Central memory CD8-positive, alpha-beta T cell (primary cell): ENCODE measurements at places on chromosomes 11 and 22.

DNA sequence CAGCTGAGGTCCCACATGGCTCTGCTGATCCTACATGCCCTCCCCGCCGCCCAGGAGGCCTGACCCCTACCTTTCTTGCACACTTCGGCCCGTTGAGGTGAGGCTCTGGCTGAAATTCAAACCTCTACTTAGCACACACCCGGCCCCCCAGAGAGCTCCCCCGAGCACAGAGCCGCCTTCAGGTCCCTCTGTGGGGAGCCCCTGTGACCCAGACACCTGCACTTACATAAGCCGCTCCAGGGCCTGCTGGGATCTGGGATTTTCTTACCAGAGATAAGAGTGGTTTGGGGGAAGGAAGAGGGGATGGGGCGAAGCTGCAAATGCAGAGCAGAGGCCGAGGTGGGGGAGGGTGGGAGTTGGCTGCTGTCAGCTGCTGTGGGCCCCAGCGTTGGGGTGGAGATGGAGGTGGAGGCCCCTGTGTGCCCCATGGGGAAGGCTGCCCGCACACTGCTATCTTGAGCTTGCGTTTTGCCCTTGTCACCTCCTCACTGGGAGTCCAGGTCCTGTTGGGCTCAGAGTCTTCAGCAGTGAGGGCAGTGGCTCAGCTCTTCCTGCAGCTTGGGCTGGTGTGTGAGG is 30.6 kb downstream of the CAPN1 start:
- DNase-seq: no peak

- DNase-seq: no peak
These were observed 2.8 kb upstream of the NDUFS8 start for GRCh38 chr11:68027667-68028066.

DNA sequence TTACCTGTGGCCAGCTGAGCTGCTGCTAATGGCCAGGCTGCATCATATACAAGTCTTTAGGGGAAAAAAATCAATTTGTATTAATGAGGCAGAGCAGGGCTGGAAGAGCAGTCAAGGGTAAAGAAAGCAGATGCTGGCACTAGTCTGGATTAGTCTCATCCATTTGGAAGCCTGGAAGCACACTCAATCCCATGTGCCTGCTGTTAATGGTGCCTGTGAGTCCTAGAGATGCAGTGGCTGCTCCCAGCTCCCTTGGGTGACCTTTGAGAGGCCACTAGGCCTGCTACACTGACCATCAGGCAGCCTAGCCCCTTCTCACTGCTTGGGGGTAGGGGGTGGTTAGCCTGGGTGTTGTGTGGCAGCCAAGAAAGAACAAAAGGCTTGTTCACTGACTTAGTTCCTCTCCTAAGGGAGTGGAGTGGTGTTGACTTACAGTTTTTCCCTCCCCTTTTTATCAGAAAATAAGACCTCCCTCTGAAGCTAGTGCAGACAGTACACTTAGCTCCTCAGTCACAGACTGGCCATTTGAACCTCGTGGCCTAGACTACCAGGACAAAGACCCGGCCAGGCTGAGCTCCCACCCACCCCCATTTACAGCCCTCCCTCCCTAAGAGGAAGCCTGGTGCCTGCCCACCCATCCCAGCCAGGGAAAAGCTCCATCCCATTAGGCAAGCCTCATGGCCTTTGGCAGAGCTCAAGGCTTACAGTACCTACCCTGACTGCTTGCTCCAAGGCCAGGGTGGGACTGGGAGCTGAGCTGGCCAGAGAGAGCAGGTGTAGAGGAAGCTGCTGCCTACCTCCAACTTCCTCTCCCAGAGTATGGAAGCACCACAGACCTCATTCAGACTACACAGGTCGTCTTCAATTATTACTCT is 7.8 kb downstream of the PIK3IP1 start:
- DNase-seq: no peak

DNA sequence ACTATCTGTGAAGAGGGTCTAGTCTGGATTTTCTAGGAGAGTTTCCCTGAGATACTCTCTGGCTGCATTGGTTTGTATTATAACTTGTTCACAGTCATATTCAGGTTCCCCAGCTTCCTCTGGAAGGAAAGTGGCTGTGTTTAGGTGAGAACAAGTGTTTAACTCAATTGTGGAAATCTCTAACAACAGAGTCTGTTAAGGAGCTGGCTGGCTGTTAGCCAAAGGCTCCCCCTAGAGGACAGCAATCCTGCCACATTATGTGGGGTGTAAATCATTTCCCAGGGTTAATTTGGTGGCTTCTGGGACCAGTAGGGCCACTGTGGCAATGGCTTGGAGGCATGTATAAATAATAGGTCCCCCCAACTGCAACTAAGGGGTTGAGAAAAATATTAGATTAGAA is 18.4 kb downstream of the MS4A6E start:
- DNase-seq: no peak

GRCh38 chr11:69078930-69079605 is 30.3 kb downstream of the TPCN2 start:
- no peak for DNase-seq

DNA sequence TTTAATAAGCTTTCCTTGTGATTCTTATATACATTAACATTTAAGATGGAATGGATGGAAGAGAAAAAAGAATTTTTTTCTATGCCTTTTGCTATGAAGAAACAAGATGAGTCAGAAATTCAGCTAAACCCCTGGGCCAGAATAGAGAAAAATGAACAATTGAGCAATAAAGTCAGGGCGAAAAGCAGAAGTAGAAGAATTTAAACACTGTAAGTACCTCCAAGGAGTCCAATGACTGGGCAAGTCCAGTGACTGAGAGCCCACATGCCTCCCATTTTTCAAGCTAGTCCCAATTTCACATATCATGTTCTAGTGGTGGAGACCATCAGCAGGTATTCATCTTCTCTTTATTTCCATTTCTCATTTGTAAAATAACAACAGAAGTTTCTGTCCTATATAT is 18.6 kb upstream of the APLP2 start:
- DNase-seq: no peak

GRCh38 chr22:20590477-20591294 is 83.3 kb downstream of the MED15 start:
- DNase-seq: no peak

DNA sequence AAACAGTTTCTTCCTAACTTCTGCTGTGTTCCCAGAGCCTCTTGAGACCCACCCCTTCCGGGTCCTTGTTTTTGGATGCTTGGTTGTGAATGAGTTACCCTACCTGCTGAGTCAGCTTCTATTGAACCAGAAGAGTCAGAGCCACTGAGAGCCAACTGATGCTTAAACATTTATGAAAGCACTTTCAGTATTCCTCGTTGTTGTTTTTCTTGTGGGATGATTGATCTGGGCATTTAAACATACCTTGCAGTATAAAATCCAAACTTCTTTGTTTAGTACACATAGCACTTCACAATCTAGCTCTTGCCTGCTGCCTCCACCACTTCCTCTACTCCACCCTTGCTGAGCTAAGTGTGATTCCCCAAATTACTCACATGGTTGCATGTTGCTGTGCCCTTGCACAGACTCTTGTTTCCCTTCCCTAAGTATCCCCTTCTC is 5.5 kb downstream of the PRSS23 start:
- DNase-seq: no peak

- no peak for DNase-seq
These were observed 30.7 kb upstream of the CLDN5 start for GRCh38 chr22:19554834-19555404.

- DNase-seq: no peak
These were observed 49.4 kb upstream of the RAB1B start for GRCh38 chr11:66218846-66219620.
